Hindlimb muscle (tissue), 1 donor: ENCODE measurements at places on chromosomes 1 and 21. TPM values are rescaled to one million over a fixed set of nuclear protein-coding genes. Genes with fewer than 3 reads are reported as not detected.

The OR10K2 gene
- not detected for polyA plus RNA-seq

The SNX27 gene
- polyA plus RNA-seq, result 20.9 TPM

The B3GALT2 gene
- polyA plus RNA-seq, result 13.3 TPM

The HES4 gene
- polyA plus RNA-seq, result 24.1 TPM

The SH3D21 gene
- polyA plus RNA-seq, result 3.4 TPM

The S100A2 gene
- 2.2 TPM for polyA plus RNA-seq

The PTPN14 gene
- 12.8 TPM for polyA plus RNA-seq

The CD52 gene
- polyA plus RNA-seq, result 2.2 TPM

The CACNA1E gene
- 0.50 TPM for polyA plus RNA-seq

- no peak for DNase-seq
Measured at GRCh38 chr1:15180189-15180588, 26.6 kb downstream of the TMEM51 start.

DNA sequence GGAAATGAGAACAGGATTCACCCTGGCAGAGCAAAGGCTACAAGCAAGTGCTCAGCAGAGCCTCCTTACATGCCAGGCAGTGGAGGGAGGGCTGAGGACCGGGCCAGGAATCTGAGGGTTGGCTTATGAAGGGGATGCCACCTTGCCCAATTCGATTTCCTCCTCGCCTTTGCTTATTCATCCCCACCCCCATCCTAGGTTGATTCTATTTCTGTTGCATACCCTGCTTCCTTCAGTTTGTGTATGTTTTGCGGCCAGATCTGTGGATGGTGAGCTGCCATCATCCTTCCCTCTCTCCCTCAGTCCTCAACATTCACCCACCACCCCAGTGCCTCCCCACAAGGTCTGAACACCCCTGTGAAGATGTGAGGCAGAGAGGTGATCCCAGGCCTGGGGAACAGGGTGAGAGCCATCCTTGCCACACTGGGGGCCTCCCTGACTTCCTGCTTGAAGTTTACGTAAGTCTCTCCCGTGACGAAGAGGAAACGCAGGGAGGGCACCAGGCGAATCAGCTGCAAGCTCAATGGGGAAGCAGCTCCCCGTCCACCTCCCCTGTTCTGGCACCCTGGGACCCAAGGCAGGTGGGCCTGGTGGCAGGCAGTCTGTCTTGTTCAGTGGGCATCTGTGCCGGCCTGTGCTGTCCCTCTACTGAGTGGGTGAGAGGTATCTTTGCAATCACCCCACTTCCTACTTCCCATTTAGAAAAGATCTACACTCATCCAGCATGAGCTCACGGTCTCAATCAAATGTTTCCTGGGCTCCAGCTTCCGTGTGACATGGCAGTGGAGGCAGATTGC lies 50.6 kb upstream of the CNTN2 start:
- no peak for DNase-seq

GRCh38 chr1:54540582-54541295 lies 7.3 kb upstream of the ACOT11 start:
- no peak for DNase-seq

- no peak for DNase-seq
Measured at GRCh38 chr1:228897901-228898300, 162.6 kb downstream of the RHOU start.

DNA sequence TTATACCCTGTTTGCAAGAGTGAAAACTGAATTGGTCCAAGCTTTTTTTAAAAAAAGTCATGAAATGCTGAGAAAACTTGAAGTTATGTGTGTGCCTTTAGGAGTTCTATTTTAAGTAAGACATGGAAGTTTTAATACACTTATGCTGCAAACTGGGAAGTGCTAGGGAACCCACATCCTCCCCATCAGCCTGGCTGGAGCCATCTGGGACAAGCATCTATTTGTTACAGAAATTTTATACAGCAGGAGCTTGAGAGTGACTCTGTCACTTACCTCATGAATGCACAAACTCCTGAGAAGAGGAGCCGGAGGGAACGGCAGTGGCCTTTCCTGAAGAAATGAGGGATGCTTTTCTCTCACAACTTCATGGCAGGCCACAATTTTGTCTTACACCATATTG lies 78.2 kb upstream of the SLC44A3 start:
- DNase-seq, result no peak

DNA sequence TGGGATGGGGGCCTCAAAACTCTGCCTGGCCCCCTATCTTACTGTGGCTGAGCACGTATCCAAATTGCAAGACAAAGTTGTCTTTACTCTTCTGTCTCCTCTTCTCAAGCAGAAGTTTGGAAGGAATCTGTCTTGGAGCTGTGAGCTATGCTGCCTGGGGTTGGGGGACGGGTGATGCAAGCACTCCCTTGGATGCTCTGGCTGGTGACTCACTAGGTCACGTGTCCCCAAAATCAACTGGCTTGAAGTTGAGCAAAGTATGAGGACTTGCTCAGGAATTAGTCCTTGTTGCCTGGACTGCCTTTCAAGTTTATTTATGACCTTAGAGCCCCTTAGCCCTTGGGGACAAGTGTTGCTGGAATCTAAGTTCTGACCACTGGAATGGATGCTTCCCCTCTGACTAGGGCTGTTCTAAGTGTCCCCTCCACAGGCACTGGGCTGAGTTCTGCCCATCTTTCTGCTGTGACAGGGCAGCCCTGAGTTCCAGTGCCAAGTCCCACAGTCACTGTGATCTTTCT lies 269.5 kb downstream of the HHAT start:
- DNase-seq, result no peak

DNA sequence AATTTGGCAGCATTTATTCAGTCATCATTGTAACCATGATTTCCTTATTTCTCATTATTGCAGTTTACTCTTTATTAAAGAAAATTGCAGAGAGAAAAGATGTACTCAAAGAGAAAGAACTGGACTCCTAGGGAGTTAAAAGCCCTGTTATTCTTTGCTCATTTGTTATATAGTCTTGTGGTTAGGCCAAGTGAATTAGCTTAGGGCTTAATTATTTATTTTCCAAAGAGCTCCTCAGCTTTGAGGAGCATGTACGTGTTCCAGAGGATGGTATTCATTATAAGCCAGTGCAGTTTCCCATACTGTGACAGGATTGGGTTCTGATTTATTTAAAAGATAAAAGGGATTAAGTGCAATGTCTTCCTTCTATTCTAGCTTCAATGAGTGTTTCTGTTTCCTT lies 86.4 kb downstream of the GPR161 start:
- no peak for DNase-seq

GRCh38 chr1:54763816-54764132 lies 549 bp downstream of the PARS2 start:
- DNase-seq, result no peak

DNA sequence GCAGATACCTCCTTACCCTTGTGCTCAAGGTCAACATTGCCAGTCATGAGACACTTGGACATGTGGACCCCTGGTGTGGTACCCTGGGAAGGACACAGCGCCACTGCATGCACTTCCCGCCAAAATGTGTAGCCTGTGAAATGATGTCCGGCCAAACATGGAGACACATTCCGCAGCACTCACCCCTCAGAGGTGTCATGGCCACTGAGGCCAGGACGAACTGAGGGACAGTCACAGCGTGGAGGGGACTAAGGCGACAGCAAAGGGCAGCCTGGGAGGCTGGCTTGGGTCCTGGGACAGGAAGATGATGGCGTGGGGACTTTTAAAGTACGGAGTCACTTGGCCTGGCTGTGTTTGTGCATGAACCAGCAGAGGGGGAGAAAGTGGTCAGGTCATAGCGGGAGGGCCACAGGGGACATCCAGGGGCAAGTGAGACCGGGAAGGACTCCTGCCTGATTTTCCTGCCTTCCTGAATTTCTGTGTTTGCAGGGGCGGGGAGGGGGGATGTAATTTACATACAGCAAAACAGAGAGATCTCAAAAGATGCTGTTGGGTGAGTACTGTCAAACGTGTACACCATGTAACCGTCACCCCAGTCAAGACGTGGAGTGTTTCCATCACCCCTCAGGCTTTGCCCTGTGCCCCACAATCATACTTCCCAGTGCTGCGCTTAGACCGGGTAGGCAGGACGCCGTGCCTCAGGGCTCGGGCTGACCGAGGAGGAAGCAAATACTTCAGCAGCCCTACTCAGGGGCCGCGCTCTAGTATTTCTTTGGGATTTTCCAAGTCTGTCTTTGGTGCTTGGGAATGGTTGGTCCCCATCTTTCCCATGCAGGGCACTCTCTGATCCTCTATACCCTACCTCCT lies 45.2 kb downstream of the WDR4 start:
- no peak for DNase-seq
